ENCODE measurements at places on chromosomes 12 and 14.

DNA sequence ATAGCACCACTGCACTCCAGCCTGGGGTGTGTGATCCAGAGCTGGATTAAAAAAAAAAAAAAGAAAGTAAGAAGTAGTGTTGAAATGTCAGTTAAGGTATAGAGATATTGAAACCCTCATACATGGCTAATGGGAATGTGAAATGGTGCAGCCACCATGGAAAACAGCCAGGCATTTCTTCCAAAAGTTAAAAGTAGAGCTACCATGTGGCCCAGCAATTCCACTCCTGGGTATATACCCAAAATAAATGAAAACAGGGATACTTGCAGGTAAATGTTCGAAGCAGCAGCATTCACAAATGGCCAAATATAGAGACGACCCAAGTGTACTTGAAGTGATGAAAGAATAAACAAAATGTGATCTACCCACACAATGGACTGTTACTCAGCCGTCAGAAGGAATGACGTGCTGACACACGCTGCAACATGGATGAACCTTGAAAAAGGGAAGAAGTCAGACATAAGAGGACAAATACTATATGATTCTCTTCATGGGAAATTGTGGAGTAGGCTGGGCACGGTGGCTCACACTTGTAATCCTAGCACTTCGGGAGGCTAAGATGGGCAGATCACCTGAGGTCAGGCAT is 15.2 kb downstream of the IL31 start:
- no peak for DNase-seq

DNA sequence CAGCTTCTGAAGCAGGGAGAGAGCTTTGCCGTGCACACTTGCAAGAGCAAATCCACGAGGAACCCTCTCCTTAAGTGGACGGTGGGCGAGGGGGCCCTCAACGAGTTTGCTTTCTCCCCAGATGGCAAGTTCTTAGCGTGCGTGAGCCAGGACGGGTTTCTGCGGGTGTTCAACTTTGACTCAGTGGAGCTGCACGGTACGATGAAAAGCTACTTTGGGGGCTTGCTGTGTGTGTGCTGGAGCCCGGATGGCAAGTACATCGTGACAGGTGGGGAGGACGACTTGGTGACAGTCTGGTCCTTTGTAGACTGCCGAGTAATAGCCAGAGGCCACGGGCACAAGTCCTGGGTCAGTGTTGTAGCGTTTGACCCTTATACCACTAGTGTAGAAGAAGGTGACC is 69.0 kb downstream of the WDR20 start:
- DNase-seq, result no peak

DNA sequence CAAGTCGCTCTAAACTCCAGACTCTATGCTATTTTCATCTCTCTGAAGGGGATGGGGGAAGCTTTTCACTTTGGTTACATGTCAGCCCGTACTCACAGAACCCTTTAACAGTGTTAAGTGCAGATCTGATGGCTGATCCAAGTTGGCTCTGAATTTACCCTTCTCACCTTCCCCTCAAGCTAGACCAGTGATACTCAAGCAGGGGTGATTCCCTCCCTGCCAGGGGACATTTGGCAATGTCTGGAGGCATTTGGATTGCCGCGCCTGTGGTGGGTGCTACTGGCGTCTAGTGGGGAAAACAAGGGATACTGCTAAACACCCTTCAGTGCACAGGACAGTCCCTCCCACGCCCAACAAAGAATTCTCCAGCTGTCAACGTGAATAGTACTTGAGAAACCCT is 6.0 kb upstream of the TEX52 start:
- DNase-seq, result no peak

- DNase-seq, result no peak
Observed at GRCh38 chr12:132632521-132633228, 14.1 kb downstream of the P2RX2 start.

DNA sequence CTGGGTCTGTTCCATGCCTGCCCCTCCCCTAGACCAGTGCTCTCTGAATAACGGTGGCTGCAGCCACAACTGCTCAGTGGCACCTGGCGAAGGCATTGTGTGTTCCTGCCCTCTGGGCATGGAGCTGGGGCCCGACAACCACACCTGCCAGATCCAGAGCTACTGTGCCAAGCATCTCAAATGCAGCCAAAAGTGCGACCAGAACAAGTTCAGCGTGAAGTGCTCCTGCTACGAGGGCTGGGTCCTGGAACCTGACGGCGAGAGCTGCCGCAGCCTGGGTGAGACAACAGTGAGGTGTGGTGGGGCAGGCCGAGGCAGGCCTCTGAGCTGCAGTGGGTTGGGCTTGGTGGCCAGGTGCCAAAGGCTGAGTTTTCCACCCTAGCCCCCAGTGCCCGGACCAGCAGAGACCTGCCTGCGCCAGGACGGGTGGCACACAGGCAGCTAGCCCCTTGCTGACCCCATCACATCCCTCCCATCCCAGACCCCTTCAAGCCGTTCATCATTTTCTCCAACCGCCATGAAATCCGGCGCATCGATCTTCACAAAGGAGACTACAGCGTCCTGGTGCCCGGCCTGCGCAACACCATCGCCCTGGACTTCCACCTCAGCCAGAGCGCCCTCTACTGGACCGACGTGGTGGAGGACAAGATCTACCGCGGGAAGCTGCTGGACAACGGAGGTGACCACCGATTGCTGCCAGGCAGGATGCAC is 28.2 kb upstream of the LRP1-AS start:
- DNase-seq, result peak; percentile 52

GRCh38 chr14:90578283-90578985 is 181.6 kb downstream of the CALM1 start:
- DNase-seq, result no peak

- no peak for DNase-seq
Observed at GRCh38 chr12:97567619-97568110, 105.1 kb downstream of the RMST start.

DNA sequence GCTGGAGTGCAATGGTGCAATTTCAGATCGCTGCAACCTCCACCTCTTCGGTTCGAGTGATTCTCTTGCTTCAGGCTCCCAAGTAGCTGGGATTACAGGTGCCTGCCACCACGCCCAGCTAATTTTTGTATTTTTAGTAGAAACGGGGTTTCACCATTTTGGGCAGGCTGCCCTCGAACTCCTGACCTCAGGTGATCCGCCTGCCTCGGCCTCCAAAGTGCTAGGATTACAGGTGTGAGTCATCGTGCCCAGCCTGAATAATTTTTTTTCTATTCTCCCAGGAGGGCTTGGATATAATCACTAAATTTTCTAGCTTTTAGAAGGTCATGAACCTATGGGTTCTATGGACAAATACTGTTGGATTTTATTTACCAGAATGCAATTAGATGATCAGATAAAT is 44.7 kb upstream of the GNPNAT1 start:
- no peak for DNase-seq

DNA sequence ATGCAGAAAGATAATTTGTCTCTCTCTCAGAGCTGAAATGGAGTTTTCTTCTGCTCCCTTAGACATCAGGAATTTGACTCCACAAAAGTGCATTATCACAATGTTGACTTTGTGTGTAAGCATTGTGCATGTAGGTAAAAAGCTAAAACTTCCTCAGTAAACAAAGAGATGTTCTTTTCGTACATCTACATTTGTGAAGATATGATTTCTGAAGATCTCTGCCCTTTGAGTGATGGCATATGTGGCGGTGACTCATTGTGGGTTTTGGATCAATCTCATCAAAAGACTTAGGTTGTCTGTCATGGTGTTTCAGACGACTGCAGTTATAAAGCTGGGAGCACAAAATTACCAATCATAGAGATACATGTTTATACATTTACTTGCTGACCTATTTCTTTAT is 411.4 kb upstream of the LMO3 start:
- no peak for DNase-seq

DNA sequence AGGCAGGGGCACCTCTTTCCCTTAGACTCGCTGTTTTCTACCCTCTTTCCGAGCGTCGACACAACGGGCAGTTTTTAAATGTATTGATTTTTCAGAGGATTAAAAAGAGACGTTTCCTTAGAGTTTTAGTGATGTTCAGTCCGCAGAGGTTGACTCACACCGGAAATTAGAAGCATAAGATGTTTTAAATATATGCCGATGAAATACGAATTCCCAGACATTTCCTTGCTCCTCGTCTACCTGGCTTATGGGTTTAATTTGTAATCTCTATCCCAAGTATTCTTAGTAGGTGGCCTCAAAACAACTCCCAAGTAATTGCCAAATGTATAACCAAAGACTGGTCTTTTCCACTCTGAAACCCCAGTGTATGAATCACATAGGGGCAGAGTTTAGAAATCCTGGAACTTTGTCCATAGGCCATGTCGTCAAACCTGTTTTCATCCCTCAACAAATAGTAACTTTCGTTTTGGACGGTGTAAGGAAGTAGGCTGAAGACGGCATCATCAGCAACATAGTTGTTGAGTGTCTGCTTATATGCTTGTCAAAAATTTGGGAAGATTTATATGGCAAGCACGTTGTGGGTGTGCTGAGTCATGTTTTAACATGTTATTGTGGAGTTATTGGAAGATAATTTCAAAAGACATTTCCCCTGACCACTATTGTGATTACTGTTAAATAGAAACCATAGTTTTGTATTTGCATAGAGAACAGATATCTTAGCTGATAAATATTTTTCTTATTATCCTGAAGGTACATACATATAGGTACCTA is 824 bp downstream of the TBK1 start:
- peak; percentile 46 for DNase-seq

Measured in Kasumi-1 (cell line).